Trophoblast cell (in vitro differentiated cells and primary cell): ENCODE measurements at places on chromosomes 5 and 9.

DNA sequence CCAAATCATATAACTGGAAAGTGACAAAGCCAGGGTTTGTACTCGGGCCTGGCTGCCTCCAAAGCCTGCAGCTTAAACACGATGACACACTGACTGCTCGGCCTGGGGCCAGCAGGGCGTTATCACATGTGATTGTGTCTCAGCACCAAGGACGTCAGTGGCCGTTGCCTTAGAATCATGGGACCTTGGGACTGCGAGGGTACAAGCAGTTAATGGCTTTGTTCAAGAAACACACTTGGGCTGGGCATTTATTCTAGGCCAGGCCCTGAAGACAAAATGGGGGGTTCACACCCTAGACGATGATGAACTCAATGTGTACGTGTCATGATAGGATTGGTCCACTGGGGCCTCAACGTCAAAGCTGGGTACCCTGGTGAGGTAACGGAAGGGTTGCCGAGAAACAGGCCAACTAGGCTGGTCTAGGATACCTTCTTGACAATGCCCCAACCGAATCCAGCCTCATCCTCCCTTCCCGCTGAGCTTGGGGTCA lies 13.0 kb downstream of the SH3PXD2B start:
- peak; percentile 58 for DNase-seq

DNA sequence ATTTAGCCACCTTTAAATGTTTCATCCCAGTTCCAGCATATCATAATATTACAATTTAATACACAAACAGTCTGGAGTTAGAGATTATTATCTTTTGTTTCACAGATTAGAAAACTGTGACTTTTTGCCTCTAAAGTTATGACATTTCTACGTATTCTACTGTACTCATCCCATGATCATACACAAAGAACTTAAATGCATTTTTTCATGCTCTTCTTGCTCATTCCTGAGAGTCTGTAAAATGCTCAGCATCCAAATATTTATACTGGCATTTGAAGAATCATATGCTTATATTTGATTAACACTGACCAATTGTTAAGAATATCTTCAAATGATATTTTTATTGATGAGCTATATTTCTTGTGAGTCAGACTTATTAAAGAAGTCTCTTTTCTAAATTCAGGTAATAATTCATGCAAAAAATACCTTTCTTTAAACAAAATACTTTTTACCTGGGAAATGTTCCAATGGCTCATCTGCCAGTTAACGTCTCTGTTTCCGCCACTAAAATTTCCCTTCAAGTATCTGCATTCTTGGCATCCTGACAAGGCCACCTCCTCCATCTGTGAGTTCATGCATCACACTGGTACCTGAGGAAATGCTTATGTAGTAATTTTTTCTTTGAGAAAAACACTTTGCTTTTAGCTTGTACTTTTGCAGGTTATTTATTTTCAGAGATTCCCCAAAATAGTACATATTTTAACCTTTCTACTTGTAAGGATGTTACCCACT lies 139.6 kb upstream of the RASA1 start:
- DNase-seq: peak; percentile 86

- no peak for DNase-seq
Measured at GRCh38 chr9:96067600-96067999, 192.1 kb downstream of the ERCC6L2 start.

DNA sequence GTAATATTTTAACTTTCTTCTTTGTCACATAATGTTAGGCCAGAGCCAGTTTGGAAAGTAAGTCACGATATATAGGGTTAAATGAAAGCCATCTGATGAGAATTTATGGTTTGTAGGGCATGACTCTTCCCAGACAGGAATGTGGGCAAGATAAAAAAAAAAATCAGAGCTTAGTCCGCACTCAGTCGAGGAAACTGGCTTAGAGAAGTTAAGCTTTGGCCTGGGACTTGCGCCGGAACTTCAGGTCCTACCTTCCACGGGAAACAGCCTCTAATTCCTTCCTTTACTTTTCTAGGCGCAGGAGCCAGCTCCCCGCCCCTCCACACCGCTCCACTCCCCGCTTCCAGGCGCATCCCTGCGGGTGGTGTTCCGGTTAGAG lies 475 bp downstream of the DDX31 start:
- peak; percentile 56 for DNase-seq

DNA sequence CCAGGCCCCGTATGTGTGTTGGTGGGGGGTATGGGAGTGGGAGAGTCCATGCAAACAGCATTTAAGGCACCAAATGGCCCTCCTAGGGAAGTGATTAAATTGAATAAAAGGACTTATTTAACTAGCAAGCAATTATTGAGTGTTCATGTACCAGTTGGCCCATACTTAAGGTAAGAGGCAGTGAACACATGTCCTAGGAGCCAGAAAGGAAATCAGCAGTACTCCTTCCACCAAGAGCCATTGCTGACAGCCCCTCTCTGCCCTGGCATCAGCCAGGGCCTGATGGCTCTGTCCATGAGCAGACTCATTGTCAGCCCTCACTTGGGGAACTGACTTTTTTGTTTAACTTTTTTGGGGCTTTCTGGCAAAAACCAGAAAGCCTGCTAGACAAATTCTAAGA lies 10.4 kb upstream of the SHROOM1 start:
- DNase-seq: no peak

GRCh38 chr5:171709930-171710329 lies 75.7 kb upstream of the SMIM23 start:
- peak; percentile 22 for DNase-seq

DNA sequence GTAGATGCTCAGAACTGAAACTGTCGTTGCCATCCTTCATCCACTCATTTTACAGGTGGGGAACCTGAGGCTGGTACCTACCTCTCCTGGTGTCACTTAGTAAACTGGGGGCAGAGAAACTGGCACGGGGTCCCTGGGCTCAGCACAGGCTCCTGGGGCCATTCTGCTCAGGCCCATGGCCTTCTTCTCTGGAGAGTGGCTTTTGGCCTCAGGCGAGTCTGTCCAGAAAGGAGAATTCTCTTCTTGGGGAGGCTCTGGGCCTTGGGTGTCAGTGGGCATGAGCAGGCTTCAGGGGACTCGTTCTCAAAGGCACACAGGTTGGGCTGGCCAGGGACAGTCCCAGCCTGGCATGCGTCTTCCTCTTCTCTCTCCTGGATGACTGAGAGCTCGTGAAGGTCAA lies 24.6 kb downstream of the COL5A1 start:
- DNase-seq: no peak

DNA sequence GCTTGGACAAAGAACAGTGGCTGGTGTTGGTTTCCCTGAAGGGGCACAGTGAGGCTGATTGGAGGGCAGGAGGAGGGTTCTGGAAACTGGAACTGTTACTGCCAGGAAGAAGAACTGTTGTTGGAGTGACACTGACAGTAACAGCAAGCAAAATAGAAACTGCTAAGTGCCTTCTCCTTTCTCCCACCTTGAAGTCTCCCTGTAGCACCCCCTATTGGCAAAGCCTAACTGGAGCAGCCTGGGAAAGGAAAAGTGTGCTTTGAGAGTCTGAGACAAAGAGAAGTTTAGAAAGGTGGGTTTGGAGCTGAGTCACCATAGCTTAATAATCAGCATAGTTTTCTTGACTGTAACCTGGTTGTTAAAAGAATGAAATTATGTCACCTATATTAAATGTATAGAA lies 2.5 kb upstream of the TMEM174 start:
- DNase-seq: peak; percentile 7

GRCh38 chr5:88558366-88558765 lies 289.7 kb upstream of the TMEM161B start:
- no peak for DNase-seq
